ENCODE measurements at places on chromosomes 4 and X.

DNA sequence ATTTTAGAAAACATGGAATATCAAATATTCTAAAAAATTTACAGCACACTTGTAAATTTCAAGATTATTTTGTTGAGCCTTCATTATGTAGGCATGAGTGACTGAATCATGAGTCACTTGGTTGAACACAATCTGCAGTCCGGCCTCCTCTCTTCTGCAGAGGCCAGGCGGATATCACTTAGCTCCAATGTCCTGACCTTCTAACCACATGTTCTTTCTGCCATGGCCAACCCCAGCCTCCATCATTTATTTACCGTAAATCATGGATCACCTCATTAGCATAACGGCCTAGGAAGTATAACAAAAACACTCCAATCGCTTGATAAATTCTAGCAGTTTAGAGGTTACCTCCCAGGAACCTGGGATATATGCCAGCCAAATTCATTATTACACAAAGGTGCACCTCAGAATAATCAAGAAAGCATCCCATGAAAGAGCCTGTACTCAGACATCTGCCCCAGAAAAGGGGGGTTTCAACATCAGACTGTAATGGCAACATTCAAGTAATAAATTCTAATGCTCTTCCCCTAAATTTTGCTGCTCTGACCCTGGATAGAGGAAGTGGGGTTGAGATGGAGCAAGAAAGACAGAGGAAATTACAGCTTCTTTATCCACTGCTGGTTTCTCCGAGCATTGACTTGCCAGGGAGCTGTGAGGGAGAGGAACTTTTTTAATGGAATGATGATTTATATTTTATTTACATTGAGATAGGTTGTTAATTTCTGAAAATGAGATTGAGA, 2153.6 kb upstream of the AGA start:
- no peak for DNase-seq

DNA sequence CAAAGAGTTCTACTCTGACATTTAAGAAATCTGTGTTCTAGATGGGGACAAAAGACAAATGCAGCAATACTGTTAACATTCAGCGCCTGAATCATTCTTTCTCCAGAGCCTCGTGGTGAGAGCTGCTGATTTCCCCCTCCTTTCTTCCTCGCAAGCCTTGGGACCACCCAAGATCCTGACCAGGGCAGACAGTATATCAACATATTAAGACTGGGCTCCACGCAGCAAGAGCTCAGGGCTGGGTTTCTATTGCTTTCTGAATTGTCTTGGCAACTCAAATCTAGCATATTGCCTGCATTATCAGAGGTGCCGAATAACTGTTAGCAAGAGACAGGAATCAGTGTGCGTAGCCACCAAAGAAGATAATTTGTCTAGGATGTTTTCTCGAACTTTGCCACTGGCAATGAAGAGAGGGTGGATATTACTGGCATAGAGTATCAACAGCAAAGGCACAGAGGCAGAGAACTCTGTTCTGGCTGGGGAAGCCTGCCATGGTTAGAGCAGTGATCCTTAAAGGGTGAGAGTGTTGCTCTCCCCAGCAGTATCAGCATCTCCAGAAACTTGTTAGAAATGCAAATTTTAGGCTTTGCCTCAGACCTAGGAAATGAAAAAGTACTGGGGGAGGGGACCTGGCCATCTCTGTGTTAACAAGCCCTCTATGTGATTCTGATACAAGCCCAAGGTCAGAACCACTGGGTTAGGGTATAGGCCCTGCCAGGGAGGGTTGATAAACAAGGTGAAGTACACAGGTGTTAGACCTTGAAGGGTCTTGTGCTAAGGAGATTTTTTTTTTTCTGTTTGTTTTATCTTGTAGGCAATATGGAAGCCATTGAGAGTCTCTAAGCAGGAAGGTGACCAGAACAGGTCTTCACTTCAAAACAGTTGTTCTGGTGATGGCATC, 46.2 kb upstream of the MID1IP1 start:
- DNase-seq = no peak

DNA sequence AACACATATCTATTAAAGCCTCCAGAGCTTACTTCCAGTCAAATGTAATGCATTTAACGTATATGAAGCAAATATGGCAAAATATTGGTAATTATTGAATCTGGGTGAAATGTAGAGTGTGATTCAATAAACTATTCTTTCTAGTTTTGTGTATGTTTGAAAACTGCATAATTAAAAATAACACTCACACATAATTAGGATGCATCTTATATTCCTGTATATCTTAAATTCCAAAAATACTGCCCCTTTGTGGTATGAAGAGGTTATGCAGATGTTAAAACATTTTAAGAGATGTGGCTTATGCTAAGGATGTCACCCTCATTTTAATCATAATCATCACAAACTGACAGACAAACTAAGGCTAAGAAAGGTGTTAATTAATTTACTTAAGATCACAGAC, 182.9 kb downstream of the COX18 start:
- no peak for DNase-seq

- DNase-seq = no peak
These were observed 426 bp downstream of the PORCN start for GRCh38 chrX:48509245-48509590.
